ENCODE measurements at places on chromosomes 16 and 17.
A peak's percentile ranks its signal among the peaks of the same experiment; 100 is the strongest.

GRCh38 chr16:61879306-61879705 is 156.9 kb downstream of the CDH8 start:
- DNase-seq, result no peak

GRCh38 chr17:21268596-21269188 is 15.5 kb upstream of the NATD1 start:
- no peak for DNase-seq

GRCh38 chr17:67258821-67259468 is 13.9 kb upstream of the HELZ start:
- no peak for DNase-seq

GRCh38 chr16:68234188-68235107 is 1.5 kb downstream of the ESRP2 start:
- DNase-seq, result no peak

DNA sequence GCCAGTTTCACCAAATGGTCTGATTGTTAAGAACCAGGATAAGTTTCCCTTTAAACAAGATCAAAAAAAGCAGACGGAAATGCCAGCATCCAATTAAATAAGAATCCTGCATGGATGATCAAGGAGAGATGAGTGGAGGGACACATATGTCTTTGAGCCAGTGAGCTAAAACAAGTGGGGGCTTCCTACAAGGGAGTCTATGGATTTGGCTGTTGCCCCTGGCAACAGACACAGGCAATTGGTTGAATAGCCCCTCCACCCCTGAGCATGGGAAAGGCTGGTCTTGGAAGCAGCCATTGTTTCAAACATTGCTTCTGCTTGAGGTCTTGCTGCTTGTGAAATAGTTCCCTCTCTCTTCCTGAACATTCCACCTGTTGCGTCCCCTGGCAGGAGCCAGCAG is 374.7 kb upstream of the ERCC4 start:
- peak; percentile 4 for DNase-seq

DNA sequence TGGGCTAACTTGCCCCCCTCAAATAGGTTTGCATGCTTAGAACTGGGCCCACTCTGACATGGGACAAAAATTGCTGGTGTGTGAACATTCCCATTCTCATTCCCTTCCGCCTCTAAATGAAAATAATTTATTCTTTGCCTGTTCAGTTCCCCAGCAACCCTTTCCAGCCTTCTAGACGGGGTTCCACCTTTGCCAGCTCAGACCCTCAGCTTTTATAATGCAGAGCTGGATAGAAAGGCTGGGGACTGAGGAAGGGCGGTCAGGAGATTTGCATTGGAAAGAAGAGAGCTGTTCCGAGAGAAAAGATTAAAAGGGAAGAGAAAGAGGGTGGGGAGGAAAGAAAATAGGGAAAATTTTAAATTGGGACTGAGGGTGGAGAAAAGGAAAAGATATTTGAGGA is 151.1 kb upstream of the WSCD1 start:
- no peak for DNase-seq

GRCh38 chr17:58679263-58680037 is 12.4 kb downstream of the TEX14 start:
- DNase-seq, result no peak

DNA sequence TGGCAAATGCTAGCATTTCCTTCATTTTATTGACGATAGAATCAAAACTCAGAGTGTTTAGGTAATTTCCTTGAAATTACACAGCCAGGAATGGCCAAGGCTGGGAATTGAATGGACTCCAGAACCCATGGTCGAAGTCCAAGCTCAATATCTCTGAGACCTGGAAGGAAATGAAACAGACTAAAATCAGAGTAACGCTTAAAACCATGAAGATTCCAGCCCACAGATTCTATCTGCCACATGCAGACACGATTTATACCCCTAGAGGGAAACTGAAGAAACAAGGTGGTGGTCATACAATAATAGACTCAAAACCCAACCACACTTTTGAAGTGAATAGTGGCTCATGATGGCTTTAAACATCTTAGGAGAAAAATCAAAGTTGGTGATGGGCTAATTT is 95.6 kb downstream of the PRKCA start:
- no peak for DNase-seq

- DNase-seq, result peak; percentile 20
Measured at GRCh38 chr16:10080051-10080772, 102.0 kb downstream of the GRIN2A start.

- DNase-seq, result no peak
Measured at GRCh38 chr17:56257075-56257474, 103.8 kb downstream of the ANKFN1 start.

DNA sequence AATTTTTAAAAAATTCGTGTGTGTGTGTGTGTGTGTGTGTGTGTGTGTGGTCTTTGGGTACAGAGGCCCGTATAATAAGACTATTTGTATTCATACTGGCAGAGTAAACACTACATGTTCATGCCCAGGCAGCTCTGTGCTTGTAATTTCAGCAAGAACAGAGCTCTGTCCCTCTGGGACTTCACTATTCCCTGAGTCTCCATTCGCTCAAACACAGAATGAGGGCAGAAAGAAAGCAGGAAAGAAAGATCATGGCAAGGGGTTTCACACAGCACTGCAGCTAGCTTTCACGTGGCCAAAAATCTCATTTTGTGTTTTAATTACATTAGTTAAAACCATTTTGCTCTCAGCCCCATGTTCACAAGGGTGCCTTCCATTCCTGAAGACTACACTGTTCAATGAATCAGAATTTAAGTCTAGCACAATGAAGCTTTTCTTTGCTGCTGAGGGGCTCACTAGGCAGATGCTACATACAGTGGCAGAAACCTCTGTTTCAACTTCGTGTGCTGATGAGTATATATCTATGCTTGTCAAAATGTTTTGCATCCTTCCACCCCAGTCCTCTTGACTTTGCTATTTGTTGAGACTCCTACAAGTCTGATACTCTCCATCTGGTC is 198.4 kb upstream of the C17orf78 start:
- DNase-seq, result peak; percentile 13
